AG04450 (cell line): ENCODE measurements at places on chromosomes 16 and 17.
A peak's percentile ranks its signal among the peaks of the same experiment; 100 is the strongest.

DNA sequence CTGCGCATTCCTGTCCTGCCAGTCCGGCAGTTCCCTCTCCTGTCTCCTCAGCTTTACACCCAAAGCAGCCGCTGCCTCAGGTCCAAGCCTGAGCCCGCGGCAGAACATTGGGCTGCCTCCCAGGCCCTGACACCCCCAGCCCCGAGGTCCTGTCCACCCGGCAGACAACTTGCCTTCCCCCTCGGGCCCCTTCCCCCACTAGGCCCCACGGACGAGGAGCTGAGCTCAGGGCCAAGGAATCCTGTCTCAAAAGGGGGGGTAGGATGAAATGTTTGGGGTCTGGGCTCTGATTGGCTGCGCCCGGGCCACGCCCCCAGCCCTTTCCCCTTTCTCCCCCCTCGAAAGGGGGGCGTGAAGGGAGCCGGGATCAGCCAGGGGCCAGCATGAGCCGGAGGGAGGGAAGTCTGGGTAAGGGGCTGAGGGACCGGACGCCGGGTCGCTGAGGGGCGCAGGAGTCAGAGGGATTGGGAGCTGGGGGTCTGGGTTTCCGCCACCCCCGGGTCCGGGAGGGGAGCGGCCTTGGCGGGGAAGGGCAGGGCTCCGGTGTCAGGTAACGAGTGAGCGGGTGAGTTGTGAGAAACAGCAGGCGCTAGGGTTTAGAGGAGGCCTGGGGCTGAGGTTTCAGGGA is at the start of gene CTF1:
Gene CTF1 (plus strand): TSS at position 354 of the 628 bp plus-strand sequence. CDS start 30 bp downstream, at position 384.
- peak; percentile 78 for DNase-seq

GRCh38 chr16:75456971-75457370 is 7.5 kb downstream of the TMEM170A start:
- no peak for DNase-seq

DNA sequence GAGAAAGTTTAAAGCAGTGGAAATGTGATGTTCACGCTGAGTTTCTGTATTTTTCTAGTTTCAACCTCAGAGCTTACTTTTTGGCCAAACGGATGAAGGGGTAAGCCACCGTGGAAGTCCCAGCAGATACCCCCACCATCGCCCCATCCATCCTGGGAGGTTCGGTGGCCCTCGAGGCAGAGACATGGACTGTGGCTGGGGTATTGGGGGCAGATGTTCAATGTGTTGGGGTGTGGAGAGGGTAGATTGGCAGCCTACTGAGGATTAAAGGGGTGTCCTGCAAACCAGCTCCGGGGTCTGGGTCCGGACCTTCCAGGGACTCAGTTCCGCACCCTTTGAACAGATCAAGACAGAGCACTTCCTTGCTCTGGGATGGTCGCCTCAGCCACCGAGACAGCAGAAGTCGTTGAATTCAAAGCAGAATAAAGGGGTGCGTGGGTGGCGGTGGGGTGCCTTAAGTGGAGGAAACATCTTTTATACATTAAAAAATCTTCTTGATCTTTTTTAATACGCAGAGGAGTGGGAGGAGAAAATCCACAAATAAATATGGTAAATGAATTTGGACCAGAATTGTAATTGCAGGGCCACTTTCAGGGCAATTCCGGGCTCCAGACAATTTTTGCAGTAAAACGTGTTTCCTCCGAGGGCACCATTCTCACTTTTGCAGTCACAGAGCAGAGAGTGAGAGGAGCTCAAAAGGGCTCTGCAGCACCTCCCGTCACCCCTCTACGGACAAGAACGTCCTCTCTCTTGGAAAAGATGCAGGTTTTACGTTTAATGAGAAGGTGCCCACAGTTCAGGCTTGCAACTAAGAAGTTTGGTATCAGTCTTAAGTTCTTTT is 8.2 kb upstream of the CBX8 start:
- DNase-seq, result no peak

DNA sequence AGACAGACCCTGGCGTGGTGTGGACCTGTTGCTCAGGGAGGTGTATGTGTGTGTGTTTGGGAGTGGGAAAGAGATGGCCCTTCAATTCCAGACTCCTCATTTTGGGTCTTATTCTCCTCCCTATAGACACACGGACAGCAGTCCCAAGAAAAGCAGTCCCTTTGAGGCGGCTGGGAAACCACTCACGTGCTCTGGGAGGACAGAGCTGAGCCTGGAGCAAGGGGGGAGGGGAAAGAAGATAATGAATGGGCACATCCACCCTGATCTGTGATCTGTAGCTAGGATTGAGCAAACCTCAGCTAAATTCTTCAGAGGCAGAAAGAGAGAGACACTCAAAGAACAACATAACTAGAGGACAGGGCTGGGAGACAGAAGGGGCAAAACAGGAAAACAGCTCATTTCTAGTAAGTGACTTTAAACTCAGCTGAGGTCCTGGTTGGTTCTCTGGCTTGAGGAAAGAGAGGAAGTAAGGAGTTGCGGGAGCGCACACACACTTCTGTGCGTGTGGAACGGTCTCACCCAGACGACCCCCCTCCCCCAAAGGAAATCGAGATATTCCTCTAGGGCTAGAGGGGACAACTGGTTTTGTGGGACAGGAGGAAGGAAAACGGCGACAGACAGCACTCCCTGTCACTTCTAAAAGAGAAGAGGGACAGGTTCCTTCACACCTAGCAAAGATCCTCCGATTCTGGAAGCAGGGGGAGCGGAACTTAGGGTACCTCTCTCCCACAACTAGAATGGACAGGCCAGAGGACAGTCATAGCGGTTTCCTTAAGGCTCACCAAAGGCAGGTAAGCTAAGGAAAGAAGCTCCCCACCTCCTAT is 658 bp downstream of the RAB5C start:
- no peak for DNase-seq

- DNase-seq, result no peak
These were observed 133.7 kb upstream of the TNRC6C start for GRCh38 chr17:77824780-77825280.

DNA sequence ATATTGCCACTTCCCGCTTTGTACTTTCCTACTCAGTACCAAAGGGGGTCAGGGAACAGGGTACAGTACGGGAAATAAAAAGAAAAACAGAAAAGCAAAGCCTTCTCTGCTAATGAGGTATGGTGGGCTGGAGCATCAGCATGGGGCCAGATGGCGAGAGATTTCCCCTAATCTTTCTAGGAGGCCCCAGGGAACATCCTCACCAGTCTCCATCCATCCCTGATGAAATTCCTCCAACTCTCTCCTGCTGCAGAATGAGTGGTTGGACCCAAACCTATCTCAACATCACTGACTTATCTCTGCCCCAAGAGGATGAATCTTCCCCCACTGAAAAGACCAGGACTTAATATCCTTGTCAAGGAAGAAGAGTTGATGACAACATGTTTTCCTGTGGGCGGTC is 185.6 kb downstream of the C16orf78 start:
- DNase-seq, result no peak

- DNase-seq, result no peak
These were observed 19.8 kb downstream of the PLXDC1 start for GRCh38 chr17:39131616-39132015.

GRCh38 chr17:36066365-36066985 is 2.4 kb downstream of the CCL18 start:
- DNase-seq, result no peak

DNA sequence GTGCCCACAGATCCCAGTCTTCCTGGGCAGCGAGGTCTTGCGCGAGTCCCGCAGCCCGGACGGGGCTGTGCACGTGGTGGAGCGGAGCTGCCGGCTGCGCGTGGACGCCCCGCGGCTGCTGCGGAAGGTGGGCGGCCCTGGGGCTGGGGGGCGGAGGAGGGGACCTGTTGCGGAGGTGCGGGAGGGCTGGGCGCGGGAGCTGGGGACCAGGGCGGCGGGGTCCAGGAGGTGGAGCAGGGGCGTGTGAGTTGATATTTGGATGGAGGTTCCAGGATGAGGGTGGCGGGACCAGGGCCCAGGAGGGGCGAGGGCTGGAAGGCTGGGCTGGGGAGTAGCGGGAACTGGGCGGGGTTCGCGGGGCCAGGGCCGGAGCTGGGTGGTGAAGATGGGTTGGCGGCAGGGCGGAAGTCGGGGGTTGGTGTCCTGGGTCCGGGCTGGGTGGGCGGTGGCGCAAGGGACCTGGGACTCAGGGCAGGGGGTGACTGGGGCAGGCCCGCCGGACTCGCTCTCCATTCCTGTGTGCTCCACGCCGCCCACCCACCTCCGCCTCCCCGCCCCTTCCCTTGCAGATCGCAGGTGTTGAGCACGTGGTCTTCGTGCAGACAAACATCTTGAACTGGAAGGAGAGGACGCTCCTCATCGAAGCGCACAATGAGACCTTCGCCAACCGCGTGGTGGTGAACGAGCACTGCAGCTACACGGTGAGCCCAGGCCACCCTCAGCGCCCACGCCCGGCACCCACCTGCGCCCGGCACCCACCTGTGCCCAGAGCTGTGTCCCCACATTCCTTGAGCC is 29.6 kb downstream of the SEC14L5 start:
- no peak for DNase-seq

DNA sequence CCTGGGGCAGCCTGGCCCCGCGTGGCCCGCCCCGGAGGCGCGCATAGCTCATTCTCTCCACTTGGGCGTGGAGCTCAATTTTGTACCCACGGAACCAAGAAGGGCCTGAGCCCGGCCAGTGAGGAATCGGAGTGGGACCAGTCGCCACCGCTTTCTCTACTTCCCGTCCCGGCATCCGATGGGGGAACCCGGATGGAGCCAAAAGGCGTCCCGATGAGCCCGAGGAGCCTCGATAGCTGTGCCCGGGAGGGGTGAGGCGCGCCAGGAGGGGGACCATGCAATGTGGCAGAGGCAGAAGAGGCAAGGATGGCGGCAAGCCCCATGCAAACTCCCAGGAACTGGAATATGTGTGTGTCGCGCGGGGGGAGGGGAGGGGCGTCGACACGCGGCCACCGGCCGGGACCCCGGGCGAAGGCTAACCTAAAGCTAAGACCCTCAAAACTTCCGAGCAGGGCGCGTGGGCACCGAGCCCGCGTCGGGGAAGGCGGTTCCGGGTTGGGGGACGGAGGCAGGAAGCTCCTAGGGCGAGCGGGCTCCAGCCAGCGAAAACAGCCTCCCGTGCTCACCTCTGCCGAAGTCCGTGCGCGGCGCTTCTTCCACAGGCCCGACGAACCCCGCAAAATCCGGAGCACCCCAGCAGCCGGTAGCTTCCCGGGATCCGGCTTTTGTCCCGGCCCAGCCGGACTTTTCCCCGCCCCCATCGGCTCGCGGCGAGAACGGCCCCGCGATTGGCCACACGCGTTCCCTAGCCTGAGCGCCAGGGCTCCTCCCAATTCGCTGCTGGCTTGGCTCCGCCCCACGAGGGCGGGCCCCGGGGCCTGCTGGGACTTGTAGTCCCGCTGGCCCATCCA is at the start of gene ACLY:
Gene ACLY (minus strand): TSS at position 638 of the 851 bp plus-strand sequence. CDS start 5,078 bp downstream, outside the sequence.
- peak; percentile 90 for DNase-seq

- no peak for DNase-seq
These were observed 2.4 kb downstream of the AOC2 start for GRCh38 chr17:42846594-42847280.

DNA sequence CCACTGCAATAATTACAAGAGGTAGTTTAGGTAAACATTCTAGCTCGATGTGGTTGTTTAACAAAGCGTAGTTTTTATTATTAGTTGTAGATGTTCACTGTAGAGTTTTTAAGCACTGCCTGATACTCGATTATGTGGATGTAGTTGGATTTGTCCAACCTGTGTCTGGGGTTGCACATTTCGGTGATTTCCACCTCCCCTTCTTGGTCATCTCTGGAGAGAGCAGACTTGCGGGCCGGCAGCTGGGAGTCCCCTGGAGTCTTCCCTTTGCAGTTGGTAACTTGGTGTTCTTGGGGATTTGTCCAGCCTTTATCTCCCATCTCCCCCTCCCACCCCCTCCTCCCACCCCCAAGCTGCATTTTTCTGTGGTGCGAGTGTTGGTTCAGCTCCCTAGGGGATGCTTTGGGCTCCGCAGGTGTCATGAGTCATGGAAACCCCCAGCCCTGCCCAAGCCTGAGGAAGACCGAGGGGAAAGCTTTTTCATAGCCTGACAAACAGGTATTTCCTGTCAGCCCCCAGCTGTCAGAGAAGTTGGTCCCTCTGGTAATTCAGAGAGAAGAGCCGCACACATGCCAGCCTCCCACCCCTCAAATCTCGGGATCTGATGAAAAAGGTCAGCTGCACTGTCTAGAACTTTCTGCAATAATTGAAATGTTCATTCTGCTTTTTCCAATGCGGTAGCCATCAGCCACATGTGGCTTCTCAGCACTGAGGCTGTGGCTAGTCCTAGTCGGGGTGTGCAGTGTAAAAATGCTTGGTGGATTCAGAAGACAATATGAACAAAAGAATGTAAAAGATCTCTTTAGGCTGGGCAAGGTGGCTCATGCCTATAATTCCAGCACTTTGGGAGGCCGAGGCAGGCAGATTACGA is 50.3 kb downstream of the KSR1 start:
- no peak for DNase-seq

DNA sequence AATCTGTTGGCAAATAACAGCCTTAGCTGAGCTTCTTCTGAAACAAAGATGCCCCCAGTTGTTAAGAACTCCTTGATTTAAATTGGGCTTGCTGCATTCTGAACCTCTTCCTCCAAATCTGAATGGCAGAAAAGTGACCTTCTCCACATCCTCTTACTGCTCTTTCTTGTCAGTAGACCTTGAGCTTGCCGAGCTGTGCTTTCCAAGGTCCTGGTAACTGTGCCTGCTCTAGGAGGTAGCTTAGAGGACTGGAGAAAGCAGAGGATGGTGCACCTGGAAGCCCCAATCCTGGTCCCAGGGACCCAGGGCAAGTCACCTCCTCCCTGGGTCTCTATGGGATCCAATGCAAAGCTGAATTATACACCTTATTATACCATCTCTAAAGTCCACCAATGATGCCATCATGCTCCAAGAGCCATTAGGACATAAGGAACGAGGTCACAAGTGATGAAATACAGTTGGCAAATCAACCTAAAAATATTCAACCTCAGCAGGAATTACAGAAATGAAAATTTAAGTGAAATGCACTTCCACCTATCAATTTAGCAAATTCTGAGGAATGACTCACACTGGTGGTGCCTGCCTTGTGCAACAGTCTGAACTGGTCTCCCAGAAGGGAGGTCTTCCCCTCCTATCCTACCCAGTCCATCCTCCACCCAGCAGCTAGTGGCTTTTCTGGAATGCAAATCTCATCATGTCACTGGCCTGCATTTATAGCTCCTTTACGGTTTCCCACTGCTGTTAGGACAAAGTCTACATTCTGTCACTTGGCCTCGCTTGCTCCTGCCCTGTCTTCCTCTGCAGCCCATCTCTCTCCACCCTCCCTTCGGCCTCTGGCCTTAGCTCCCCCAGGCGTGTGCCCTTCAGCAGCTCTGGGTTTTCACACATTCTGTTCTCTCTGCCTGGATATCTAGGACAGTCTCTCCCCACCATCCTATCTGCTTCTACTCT is 36.6 kb downstream of the TOM1L2 start:
- DNase-seq, result peak; percentile 59

GRCh38 chr16:66639091-66639885 is 34.8 kb downstream of the CMTM3 start:
- no peak for DNase-seq

- no peak for DNase-seq
These were observed 51.1 kb upstream of the MYH2 start for GRCh38 chr17:10600571-10600970.

- DNase-seq, result no peak
These were observed 19.8 kb downstream of the NPTX1 start for GRCh38 chr17:80456465-80457235.

- DNase-seq, result no peak
These were observed 21.6 kb upstream of the IL17C start for GRCh38 chr16:88616736-88617135.

DNA sequence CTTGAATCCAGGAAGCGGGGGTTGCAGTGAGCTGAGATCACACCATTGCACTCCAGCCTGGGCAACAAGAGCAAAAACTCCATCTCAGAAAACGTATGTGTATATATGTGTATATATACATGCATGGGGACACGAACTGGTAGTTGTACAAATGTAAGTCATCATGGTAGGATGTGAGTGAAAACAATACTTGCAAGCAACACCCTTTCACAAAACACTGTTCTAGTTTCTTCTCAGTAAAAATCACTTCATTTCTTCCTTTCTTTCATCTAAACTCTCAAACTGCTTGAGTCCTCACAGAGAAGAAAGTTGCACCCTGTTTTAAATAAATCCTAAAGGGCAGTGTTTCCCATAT is 51.8 kb downstream of the METTL16 start:
- DNase-seq, result no peak
